Activated T-helper 1 cell treated with Interleukin-2 at 50 U/mL for 16 hours (primary cell): ENCODE measurements at places on chromosomes 7 and 10.

- no peak for DNase-seq
These were observed 239.9 kb downstream of the CAMK1D start for GRCh38 chr10:12589291-12589690.

GRCh38 chr10:1155791-1156615 lies 99.8 kb downstream of the WDR37 start:
- DNase-seq, result no peak

GRCh38 chr7:1950066-1950451 lies 280.0 kb downstream of the ELFN1 start:
- no peak for DNase-seq

GRCh38 chr7:157537056-157537455 lies 200.3 kb downstream of the DNAJB6 start:
- DNase-seq, result no peak

DNA sequence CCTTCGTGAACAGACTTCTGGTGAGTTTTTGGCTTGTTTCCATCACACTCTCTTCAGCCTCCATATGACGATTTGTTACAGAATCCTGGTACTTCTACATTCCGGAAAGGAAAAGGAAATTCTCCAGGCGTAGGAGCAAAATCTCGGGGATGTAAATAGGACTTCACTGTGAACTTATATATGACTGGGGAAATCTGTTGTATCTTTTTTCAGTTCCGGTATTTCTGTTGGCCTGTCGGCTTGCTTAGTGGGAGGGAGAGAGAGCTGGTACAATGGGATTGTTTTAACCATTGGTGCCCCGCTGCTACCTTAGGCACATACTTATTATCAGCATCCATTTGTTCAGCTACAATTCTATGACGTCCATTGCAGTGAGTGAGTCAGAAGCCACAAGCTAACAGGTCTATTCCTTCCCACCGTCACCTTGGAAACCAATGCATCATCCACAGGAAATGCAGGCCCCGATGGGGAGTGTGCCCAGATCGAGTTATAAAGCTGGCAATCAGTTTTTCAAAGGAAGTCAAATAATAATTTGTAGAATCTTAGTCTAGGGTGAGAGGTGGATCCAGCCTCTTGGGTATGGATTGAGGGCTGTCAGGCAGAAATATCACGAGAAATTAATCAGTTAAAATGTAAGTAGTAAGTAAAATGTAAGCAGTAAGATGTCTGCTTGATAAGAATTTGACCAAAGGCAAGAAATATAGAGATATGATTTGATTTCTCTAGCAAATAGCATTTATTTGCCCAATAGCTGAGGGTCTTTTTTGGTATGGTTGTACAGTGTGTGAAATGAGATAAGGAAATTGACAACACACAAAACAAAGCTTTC lies 92.0 kb upstream of the MKLN1 start:
- peak; percentile 58 for DNase-seq

DNA sequence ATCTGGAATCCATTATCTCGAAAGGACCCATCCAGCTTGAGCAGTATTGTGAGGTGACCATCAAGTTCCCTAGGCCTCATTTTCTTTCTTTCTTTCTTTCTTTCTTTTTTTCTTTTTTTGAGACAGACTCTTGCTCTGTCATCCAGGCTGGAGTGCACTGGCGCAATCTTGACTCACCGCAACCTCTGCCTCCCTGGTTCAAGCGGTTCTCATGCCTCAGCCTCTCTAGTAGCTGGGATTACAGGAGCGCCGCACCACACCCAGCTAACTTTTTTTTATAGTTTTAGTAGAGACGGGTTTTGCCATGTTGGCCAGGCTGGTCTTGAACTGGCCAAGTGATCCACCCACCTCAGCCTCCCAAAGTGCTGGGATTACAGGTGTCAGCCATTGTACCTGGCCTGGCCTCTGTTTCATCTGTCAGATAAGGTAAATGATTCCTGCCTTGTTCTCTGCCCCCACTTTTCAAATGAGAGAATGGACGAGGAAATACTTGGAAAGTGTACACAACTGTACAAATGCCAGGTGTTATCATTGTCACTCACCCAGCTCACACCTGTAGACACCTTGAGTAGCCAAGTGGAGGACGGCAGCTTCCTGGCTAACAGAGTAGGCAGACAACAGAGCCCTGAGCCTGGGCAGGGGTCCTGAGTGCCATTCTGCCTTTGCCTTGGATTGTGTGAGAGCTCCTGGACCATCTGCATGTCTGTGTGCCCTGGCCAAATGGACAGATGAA lies 54.1 kb downstream of the HK1 start:
- no peak for DNase-seq

GRCh38 chr10:51920672-51921071 lies 221.3 kb upstream of the CSTF2T start:
- DNase-seq, result no peak

- no peak for DNase-seq
These were observed 146.9 kb downstream of the EVX1 start for GRCh38 chr7:27389496-27389895.

GRCh38 chr10:103452506-103453230 lies 498 bp upstream of the CALHM2 start:
- no peak for DNase-seq

GRCh38 chr10:107971973-107972372 lies 807.5 kb upstream of the SORCS1 start:
- no peak for DNase-seq

- no peak for DNase-seq
These were observed 31.0 kb upstream of the ADGRA1 start for GRCh38 chr10:133056651-133057178.

GRCh38 chr10:2425320-2425719 lies 642.0 kb upstream of the PFKP start:
- no peak for DNase-seq

- no peak for DNase-seq
These were observed 3.5 kb downstream of the STK31 start for GRCh38 chr7:23713285-23714149.

DNA sequence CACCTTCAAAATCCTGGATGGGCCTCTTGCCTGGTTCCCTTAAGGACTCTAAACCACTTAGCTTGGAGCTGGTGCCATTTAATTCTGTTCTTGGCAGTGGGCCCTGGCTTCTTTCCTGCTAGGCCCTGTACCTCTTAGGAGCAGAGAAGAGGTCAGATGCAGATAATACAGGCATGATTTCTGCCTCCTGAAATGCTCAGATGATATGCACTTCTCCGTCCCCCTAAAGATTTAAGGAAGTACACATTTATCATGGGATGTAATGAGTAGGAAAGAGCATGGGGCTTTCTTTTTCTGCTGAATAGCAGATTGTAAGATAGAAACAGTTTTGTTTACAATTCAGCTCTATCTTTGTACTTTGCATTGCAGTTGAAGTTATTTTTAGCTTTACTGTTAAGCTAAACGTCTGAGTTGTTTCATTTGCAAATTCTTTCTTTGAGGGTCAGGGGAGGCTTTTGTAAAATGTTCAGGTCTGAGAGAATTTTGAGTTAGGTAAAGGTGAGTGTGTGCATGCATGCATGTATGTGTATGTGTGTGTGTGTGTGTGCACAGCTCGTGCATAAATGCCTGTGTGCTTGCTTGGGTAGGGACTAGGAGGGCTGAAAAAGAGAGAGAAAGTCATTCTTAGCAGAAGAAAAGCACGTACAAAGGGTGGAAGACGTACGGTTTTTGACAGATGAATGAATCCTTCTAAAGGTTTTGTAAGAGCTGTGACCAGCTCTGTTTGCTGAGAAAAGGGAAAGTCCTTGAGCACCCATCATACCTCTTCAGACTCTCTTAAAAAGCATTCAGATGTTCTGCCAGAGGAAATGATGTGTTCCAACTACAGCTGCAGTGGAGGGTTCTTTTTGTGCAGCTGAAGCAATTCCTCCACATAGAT lies 364.2 kb downstream of the AUTS2 start:
- DNase-seq, result no peak

GRCh38 chr7:139937715-139938114 lies 108.7 kb downstream of the TBXAS1 start:
- DNase-seq, result no peak

GRCh38 chr7:36788825-36789470 lies 64.7 kb upstream of the AOAH start:
- no peak for DNase-seq

GRCh38 chr7:112193915-112194502 lies 12.2 kb downstream of the DOCK4 start:
- DNase-seq, result no peak

DNA sequence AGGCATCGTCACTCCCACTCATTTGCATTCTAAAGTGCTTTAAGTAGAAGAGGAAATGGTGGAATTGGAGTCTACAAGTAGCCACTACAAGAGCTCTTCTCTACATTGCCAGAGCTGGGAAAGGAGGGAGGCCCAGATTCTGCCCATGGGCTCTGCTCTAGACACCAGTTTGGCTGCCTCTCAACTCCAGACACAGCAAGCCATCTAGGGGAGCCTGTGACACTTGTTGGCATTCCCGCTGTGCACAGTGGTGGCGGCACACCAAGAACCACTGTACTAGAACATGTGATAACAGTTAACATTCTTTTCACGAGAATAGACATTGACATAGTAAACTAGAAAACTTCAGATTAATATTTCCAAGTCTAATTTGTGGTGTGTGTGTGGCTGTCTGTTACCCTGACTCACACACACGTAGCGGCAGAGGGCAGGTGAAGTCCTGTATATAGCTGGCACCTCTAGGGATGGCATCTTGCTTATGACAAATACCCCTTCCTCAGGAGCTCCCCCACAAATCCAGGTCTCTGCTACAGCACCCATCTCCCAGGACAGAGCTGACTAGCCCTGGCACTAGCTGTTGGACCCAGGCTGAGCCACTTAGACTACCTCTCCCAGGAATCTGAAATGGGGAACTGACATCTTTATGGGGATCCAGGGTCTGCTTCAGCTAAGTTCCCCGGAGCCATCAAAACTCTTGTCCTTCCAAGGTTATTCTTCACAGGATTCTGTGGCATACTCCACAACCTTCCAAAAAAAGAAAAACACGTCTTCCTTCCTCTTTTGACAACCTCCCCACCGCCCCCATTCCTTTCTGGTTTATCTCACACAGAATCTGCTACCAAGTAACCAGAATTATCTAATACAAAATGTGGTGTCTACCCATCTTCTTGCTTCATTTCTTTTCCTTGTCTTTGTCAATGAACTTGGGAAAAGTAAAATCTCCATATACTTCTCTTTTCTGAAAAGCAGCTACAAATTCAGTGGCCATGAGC lies 54.7 kb upstream of the MRLN start:
- no peak for DNase-seq

DNA sequence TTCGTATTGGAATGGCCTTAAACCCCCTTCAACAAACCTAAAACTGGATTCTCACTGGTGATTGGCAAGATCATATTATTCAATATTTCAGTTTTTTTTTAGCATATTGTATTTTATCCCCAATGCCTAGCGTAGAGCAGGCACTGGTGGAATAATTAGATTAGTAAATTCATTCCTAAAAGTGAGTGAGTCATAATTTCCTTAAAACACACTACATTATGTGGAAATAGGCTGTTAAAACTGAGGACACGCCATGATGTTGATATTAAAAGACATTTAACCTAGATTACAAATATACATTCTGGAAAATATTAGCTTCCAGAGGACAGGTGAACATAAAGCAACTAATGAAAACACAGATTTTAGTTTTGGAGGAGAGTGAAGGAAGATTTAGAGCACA lies 463.9 kb downstream of the PARD3 start:
- no peak for DNase-seq

GRCh38 chr7:117588352-117588794 lies 108.5 kb downstream of the CFTR start:
- DNase-seq, result no peak

DNA sequence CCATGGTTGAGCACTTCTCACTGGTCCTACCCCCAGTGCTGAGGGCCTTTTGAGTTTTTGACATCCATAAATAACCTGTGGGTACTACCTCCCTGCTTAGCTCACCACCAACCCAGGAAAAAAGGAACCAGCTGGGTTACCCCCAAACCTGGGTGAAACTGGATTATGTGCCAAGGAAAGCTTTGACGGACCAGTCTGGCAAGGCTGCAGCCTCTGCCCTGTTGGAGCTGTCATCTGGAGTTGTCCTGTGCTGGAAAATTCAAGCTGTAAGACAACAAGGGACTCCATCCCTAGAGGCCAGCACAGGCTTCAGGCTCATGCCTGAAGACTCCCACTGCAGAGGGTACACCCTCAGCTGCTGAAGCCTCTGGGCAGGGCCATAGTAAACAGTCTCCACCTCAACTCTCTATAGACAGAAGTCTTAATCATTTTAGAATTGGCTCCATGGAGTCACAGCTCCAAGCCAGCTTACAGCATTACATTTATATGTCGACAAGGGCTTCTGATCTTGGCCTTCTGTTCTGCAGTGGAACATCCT lies 115.5 kb upstream of the AFAP1L2 start:
- DNase-seq, result no peak

DNA sequence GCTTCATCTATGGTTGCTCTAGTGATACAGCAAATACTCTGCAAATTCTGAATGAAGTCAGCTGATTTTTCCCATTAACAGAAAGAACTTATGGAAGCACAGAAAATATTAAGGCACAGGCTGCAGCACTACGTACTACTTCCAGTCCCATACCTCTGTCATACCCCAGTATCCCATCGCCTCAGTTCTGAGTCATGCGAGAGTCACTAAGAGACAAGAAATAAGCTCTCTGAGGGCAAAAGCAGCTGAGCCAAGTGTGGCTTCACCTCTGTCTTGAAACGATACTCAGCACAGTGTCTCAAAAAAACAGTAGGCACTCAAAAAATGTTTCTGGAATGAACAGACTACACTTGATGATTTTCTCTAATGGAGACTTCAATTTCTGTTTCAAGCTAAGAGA lies 48.2 kb downstream of the EZH2 start:
- DNase-seq, result no peak

GRCh38 chr10:110007161-110007700 lies 553 bp upstream of the ADD3 start:
- DNase-seq, result peak; percentile 4

- DNase-seq, result no peak
These were observed 9.1 kb upstream of the EIF4H start for GRCh38 chr7:74164985-74165456.

DNA sequence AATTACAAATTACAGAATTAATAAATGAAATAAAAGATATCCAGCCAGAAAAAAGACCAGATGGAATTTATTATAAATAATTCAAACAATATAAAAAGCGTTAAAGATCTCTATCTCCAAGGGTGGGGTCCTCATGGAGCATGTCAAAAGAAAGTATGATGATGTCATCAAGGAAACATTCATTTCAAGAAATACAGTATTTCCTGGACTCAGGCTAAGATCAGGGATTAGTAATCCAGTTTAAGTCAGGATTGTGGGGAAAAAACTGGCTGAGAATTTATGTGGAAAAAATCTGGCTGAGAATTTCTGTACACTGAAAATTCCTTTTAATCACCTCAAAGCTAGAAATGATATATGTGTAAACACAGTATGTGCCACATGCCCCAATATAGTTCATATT lies 1075.3 kb downstream of the XPNPEP1 start:
- DNase-seq, result no peak
